ENCODE measurements at places on chromosomes 3 and 15.

- no peak for DNase-seq
Observed at GRCh38 chr3:33331414-33331813, 54.2 kb downstream of the FBXL2 start.

GRCh38 chr15:40256638-40257235 is 17.9 kb downstream of the PAK6 start:
- no peak for DNase-seq

GRCh38 chr3:60703956-60704736 is 547.1 kb downstream of the FHIT start:
- no peak for DNase-seq

GRCh38 chr3:108485146-108485545 is 25.2 kb downstream of the MYH15 start:
- no peak for DNase-seq

DNA sequence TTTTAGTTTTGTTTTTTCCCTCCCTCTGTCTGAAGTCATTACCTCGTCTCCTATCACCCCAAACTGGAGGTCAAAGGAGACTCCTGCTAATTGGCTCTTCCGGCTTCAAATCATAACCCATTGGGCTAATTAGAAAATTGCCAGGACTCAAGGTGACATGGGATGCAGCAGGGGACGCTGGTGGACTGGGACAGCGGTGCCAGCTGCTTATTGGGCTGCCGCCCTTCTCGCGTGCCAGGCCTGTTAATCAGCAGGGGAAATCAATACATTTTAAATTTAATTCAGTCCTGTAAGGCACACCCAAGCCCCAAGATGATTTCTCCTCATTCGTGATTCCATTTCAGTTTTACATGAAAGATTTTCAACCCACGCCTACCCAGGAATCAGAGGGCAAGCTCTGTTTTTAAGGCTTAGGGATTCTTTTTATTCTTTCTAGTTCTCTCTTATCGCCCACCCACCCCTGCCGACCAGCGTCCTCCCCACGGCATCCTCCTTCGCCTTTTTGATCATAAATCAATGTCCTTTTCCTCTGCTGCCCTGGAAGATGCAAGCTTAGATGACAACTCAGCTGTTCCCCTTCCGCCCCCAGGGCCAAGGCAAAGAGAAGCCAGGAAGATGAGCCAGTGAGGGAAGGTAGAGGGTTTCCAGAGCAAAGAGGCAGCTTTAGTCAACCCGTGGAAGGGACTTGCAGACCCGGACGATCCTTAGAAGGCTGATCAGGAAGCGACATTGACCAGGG is 329.6 kb downstream of the UACA start:
- DNase-seq: no peak

- no peak for DNase-seq
Observed at GRCh38 chr3:23863060-23863459, 53.7 kb downstream of the NKIRAS1 start.

DNA sequence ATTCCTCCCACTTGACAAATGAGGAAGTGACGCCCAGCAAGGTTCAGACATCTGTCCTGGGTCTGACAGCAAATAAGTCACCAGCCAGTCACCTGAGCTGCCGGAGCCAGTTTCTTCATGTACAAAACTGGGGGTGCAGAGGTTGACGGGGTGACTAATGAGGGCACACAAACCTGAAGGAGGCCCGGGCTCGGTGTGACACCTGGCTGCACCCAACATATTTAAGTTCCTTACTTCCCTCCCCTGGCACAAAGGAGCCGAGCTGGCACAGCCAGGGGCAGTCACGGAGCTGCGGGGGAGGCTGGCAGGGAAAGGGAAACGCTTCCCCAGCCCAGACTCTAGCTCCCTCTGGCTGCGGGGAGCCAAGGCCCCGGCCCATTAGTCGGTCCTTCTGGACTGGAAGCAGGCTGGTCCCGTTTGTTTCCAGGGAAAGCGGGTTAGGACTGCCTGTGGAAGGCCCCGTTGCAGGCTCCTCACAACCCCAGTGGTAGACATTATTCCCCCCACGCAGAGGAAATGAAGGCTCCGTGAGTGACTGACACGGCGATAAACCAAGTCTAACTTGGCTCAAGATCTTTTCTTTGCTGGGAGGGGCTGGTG is 2.3 kb downstream of the FBXL22 start:
- no peak for DNase-seq

DNA sequence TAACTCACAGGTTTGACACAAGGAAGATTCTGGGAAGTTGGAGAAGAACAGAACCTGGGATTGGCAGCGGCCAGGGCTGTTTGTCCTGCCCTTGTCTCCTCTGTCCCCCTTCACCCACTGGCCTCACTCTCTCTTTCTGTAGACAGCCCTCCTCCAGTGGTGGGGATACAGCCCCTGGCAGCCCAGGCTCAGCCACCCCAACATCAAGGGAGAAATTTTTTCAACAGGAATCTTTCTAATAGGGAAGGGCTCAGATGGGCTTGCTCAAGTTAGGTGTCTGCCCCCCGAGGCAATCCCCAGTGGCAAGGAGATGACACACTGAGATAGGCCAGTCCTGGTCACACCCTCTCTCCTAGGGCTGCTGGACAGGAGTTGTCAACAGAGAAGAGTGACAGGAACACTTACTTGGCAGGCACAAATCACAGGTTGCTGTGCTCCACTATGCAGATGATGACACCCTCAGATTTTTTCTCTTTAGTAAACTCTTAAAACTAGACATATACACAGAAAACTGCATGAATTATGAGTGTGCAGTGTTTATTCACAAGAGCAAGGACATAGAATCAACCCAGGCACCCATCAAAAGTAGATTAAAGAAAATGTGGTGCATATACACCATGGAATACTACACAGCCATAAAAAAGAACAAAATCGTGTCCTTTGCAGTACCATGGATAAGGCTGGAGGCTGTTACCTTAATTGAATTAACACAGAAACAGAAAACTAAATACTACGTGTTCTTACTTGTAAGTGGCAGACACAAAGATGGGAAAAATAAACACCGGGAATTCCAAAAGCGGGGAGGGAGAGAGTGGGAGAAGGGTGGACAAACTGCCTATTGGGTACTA is 36.3 kb downstream of the PLA2G4D start:
- no peak for DNase-seq

- DNase-seq: no peak
Observed at GRCh38 chr3:153961494-153961893, 159.7 kb upstream of the ARHGEF26 start.

- no peak for DNase-seq
Observed at GRCh38 chr15:81209635-81210034, 13.0 kb downstream of the IL16 start.

DNA sequence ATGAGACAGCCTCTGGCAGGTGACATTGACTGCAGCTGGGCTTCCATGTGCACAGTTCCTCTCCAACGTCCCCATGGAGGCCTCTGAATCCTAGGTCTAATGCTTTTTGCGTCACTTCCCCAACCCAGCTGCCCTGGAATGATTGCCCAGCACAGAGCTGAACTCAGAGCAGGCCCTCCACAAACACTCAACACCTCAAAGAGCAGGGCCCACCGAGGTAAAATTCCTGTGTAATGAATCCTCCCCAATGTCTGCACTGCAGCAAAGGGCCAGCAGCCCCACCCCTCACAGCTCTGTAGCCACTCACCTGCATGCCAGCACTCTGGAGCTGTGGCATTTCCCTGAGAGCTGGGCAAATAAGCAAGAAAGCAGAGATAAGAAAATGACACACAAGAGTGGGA is 42.6 kb upstream of the DUSP7 start:
- no peak for DNase-seq

GRCh38 chr3:196350067-196350466 is 11.9 kb upstream of the TM4SF19 start:
- no peak for DNase-seq

- DNase-seq: no peak
Observed at GRCh38 chr3:114566162-114566755, 272.4 kb downstream of the TIGIT start.

DNA sequence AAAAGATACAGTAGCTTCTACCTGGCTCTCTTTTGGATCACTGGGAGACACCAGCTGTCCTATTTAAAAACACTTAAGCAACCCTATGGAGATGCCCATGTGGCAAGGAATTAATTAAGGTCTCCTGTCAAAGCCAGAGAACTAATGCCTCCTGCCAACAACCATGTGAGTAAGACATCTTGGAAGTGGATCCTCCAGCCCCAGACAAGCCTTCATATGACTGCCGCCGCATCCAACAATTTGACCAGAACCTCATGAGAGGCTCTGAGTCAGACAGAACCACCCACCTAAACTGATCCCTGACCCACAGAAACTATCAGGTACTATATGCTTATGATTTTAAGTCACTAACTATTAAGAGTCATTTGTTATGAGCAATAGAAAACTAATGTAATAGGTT is 22.3 kb downstream of the IFT80 start:
- no peak for DNase-seq

DNA sequence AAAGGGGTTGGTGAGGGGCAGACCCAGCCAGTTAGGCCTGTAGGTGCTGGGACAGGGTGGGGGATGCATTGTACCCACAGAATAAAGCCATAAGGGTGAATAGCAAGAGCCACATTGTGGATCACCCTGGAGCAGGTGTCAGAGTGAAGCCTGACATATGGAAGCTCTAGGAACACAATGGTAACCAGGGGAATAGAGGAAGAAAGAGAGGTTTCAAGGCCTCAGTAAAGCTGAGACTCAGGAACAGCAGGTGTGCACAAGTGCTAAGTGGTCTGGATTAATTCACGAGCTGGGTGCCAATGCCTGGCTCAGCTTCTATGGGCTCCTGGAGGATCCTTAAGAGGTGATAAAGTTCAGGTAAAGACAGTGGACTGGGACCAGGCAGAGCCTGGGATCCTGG is 323.7 kb upstream of the CTNNB1 start:
- no peak for DNase-seq

- DNase-seq: no peak
Observed at GRCh38 chr3:9201266-9201665, 48.2 kb downstream of the SRGAP3 start.

GRCh38 chr3:53602866-53603265 is 108.5 kb downstream of the CACNA1D start:
- no peak for DNase-seq

GRCh38 chr15:90043530-90044010 is 42.4 kb downstream of the ZNF710 start:
- no peak for DNase-seq

DNA sequence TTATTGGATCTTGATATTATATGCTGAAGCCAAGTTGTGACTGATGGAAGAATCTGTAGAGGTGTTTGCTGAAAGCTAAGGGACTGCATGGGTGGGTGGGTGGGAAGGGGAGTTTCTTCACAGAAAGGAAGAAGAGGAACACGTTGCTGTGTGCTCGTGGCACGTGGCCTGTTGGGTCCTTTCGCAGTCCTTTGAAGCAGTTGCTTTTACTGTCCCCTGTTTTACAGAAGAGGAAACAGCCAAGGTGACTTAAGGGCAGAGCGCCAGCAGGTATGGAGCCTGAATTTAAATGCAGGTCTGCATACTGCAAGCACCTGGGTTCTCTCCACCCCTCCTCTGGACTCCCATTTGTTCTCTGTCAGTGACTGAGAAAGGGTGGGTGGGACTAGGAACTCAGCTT is 59.4 kb upstream of the PRR23C start:
- DNase-seq: no peak

DNA sequence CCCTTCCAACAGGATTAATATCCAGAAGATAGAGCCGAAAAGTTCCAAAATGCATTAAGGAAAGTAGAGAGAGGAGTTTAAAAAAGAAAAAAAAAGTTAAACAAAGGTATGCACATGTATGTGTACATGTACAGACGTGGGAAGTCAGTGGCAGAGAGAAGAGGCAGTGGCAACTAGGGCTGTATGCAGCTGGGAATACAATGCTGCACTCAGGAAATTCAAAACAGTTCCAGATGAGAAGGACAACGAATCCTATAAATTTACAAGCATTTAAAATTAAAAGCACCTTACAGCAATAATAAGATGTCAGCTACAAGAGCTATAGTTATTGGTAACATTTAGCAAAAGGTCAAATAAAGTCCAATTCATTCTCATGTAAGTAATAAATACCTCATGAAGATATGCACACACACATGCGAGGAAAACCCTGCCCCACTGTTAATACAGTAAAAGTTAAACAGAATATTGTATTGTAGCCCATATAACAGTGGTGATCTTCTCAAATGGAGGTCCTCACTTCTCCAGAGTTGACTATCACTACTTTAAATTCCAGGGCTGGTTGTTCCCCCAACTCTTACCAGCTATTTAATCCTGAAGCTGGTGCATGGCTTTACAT is 18.2 kb downstream of the MRPL3 start:
- no peak for DNase-seq

- DNase-seq: no peak
Observed at GRCh38 chr15:83775738-83776137, 121.8 kb downstream of the ADAMTSL3 start.

- peak; percentile 41 for DNase-seq
Observed at GRCh38 chr3:143951351-143951971, 20.2 kb upstream of the DIPK2A start.

DNA sequence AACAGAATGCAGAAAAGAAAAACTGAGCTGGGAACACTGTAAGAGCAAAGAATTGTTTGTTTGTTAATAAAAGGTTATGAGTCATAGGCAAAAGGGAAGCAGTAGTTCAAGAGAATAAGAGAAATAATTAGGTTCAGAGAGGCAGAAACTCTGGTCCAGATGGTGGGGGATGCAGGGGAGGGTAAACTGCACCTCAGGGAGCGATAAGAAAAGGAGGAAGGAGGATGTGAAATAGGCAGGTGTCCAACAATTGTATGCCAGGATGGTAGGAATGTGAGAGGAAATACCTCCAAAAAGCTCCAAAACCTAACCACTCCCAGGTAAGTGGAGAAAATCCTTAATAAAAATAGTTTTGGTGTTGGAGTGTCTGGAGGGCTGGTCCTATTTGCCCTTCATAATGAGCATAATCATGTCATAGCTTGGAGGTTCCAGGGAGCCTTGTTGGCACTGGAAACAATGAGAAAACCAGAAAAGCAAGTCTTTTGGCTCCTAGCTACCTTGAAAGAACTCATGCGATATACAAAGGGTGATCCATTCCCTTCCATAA is 405.4 kb upstream of the TBL1XR1 start:
- DNase-seq: no peak

GRCh38 chr3:119541547-119541946 is 17.9 kb downstream of the CD80 start:
- DNase-seq: no peak

GRCh38 chr15:89781891-89782618 is 5.9 kb downstream of the MESP2 start:
- DNase-seq: no peak

DNA sequence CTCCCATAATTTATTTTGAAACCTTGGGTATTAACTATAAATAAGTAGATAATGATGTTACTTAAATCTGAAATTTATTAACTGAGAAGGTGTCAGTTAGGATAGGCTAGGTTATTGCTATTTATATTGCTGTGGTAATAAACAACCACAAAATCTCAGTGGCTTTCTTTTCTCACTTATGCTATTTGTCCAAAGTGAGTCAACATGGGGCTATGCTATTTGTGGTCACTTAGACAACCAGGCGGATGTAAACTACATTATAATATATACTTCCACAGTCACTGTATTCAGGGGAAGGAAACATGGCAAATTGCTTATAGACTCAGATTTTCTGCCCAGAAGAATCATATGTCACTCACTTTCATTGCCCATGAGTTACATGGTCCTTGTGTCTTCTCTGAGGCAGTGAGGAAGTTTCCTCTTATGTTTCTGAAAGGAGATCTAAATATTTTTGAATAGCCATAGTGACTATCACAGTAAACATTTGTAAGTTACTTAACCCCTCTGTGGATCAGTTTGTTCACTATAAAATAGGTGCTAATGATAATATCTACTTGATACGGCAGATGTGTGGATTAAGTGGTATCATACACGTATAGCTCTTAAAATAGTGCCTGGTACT is 19.8 kb downstream of the HMG20A start:
- no peak for DNase-seq

- no peak for DNase-seq
Observed at GRCh38 chr15:50249704-50250103, 15.8 kb downstream of the HDC start.

GRCh38 chr3:46871222-46871621 is 6.3 kb upstream of the PTH1R start:
- no peak for DNase-seq

Data from tibial nerve (tissue), 4 donors.